Fibroblast of skin of right quadriceps (primary cell): ENCODE measurements at places on chromosomes 1 and 21.

- no peak for DNase-seq
These were observed 9.4 kb downstream of the PRXL2B start for GRCh38 chr1:2595812-2596529.

GRCh38 chr21:45412491-45412890 lies 7.5 kb downstream of the COL18A1 start:
- no peak for DNase-seq

DNA sequence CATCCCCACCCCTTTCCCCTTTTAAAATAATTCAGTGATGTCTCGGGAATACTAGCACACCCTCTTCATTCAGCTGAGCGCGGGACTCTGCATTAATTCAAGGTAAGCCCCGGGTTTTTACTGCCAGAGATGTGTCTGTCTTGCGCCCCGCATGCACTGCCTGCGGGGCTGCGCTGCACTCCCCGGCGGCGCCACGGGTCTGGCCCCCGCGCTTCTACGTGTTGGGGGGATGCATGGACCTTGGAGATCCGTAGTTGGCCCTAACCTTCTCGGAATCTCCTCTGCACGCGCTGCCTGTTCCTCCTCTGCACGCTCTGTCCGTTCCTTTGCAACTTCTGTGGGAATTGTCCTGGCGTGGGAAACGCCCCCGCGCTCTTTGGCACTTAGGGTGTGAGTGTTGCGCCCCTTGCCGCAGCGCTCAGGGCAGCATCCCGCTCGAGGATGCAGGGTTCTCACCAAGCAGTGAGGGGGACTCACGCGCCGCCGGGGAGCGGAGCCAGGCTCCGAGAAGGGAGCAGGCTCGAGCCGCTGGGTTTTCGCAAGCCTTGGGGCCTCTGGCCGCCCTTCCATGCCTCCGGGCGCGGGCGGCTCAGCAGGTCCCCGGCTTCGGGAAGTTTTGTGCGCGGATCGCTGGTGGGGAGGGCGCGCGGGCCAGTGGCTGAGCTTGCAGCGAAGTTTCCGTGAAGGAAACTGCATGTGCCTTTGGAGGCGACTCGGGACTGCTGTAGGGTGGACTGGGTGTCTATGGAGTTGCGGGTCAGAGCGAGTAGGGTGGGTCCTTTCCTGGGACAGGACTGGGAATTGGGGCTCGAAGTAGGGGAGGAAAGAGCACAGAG lies 165.1 kb upstream of the CACNA1E start:
- DNase-seq = no peak

GRCh38 chr1:246907472-246907871 lies 24.3 kb downstream of the AHCTF1 start:
- peak; percentile 31 for DNase-seq

- no peak for DNase-seq
These were observed 190.4 kb upstream of the USP25 start for GRCh38 chr21:15539376-15539775.

- peak; percentile 80 for DNase-seq
These were observed 182.0 kb downstream of the PCP4 start for GRCh38 chr21:40049031-40049930.

DNA sequence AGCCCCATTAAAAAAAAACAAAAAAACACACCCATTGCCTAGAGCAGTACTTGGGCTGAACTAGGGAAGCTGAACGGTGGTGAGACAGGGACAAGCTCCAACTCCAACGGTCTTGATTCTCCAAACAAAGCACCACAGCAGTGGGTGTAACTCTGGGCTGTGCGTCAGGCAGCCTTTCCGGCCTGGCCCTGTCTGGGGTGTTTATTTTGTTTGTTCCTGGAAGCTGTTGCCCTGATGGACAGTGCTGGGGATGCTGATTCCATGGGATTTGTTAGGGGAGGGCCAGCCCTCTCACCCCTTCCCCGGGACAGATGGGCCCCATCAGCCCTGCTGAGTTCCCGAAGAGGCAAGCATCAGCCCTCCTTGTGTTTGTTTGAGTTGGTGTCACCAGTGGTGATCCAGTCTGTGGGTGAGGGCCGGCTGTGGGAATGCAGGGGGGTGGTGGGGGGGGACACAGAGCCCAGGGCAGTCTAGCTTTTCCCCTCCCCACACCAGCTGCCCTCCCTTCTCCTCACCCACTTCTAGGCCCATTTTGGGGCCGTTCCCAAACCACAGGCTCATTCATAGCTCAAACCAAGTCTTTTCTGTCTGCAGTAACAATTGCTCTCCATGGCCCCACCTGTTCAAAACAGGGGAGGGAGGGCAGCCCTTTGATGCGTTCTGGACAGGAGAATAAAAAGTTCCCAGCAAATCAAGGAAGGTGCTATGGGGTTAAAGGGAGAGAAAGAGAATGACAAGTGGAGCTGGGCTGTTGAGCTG lies 4.5 kb downstream of the WNT2B start:
- no peak for DNase-seq

GRCh38 chr1:37342736-37343135 lies 131.6 kb upstream of the ZC3H12A start:
- DNase-seq = no peak

DNA sequence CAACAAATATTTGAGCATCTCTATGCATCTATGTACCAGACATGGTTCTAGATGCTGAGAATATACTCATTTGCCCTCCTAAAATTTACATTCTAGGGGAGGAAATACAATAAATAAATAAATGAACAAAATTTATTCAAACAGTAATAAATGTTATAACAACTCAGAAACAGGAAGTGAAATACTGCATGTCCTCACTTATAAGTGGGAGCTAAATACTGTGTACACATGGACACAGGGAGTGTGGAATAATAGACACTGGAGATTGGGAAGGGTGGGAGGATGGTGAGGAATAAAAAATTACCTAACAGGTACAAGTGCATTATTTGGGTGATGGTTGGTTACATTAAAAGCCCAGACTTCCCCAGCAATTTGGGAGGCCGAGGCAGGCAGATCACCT lies 4.3 kb downstream of the COA7 start:
- DNase-seq = no peak

DNA sequence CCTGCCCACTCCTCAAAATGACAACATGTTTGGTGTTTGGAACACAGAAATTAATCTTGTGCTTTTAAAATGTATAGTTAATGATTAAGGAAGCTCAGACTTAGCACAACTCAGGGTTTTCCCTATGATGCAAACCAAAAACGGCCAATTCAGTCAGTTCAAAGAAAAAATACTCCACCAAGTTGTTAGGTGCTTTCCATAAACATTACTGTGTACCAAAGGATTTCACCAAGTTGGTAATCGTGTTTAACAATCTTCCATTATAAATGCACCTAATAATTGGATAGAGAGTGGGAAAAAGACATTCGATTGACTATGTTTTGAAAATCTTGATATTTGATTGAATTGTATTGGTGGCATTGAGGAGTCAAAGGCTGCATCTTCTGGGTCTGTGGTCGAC lies 33.3 kb upstream of the DUSP10 start:
- no peak for DNase-seq

DNA sequence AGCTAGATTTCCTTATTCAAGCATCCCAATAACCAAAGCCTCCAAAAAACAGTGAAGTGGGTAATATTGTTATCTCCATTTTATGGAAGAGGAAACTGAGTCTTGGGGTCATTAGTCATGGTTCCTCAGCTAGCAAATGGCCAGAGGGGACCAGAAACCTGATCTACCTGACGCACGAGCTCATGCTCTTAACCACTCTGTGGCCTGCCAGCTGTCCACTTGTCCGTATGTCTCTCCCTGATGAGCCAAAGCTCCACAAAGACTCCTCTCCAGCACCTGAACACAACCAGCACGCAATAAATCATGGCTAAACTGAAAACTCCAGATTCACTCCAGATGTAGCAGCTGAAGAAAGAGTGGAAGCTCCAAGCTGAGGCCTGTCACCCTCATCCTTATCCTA lies 5.8 kb downstream of the CAPN8 start:
- no peak for DNase-seq

DNA sequence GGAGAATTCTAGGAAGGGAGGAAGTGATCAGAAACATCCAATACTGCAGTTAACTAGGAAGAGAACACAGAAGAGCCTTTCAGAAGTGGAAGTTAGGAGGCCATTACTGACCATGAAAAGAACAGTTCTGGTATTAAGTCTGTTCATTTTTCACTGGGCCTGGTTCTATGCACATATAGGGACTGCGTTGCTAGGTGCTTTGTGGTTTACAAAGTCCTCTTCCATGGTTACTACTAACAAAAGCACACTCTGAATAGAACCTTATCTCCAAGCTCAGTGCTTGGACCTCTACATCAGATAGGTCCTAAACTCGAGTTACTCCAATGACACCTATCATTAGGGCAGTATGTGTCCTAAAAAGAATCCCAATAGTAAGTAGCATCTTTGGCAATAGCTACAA lies 75.4 kb downstream of the RPAP2 start:
- no peak for DNase-seq

GRCh38 chr1:65440322-65440900 lies 19.9 kb downstream of the LEPR start:
- DNase-seq = no peak

DNA sequence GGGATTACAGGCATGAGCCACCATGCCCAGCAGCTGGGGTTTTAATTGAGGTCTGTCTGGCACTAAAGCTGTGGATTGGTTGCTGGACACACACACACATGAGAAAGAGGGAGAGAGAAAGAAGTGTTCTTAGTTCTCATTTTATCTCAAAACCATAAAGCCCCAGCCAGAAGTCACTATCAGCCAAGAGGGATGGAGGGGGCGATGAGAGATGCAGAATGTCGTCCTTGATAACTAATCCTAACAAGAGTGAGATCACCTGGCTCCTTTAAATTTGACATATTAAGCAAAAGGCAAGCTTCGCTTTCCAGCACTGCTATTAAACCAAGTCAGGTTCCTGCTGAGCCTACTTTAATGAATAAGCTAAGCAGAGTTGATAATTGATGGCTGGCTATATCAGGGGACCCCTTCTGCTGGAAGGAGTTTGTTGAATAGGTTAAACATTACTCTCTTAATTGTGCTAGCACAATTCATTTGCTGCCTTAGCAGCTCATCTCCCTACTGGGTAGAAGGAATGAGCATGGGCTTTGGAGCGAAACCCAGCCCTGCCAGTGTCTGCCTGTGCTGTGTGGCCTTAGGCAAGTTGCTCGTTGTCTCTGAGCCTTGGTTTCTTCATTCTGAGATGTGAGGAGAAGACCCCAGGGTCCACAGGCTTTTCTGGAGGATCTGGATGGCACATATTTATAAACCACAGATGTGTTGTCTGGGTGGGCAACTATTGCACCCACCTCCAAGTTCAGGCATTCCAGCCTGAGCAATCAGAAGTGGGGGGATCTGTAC lies 50.8 kb downstream of the ALPL start:
- DNase-seq = no peak

GRCh38 chr1:36224537-36225282 lies 467 bp downstream of the THRAP3 start:
- peak; percentile 89 for DNase-seq

DNA sequence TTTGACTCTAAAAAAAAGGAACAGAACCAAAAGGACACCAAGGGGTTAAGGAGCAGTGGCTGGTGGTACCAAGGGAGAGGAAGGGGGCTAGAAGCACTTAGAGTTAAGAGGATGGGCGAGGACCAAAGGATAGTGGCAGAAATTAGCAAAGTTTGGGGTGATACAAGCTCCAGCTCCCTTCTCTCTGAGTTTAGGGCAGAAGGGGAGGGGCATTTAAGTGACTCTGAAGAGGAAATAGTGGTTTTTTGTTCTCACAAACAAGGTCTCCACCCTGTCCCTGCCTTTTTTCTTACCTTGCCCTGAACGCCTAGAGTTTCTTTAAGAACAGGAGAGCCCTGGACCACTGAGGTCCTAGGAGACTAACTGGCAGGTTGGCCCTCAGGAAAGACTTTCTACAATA lies 3.3 kb downstream of the CDC42SE1 start:
- DNase-seq = no peak
